ENCODE measurements at places on chromosomes 13 and 19. TPM values are rescaled to one million over a fixed set of nuclear protein-coding genes. Genes with fewer than 3 reads are reported as not detected.

Gene ZNF221
- total RNA-seq: 6.2 TPM

Gene TYK2
- total RNA-seq: 134 TPM

Gene RFXANK
- total RNA-seq: 73.4 TPM

Gene TLE6
- total RNA-seq: 1.4 TPM

Gene TTYH1
- total RNA-seq: not detected

Gene HSPBP1
- total RNA-seq: 71.4 TPM

Gene PROZ
- total RNA-seq: not detected

Gene DPF1
- total RNA-seq: 5.0 TPM

Gene MAMSTR
- 1.9 TPM for total RNA-seq

Gene LRG1
- 0.61 TPM for total RNA-seq

Gene CABP5
- total RNA-seq: not detected

Gene ZNF507
- total RNA-seq: 26.6 TPM

Gene PSG2
- total RNA-seq: 0.45 TPM

Gene SUPT20H
- 77.7 TPM for total RNA-seq

Gene ZNF729
- not detected for total RNA-seq

Gene METTL21C
- not detected for total RNA-seq

Gene HIPK4
- total RNA-seq: not detected

Gene SLC25A41
- total RNA-seq: 0.23 TPM

Gene ZNF574
- total RNA-seq: 22.7 TPM

Gene ZNF226
- total RNA-seq: 28.0 TPM

Gene CRB3
- total RNA-seq: 54.5 TPM

Gene RGCC
- 65.6 TPM for total RNA-seq

Gene ANGPTL8
- total RNA-seq: not detected

Gene ADGRE3
- total RNA-seq: not detected

Gene ZSCAN4
- total RNA-seq: not detected

Gene SH2D3A
- 20.5 TPM for total RNA-seq

Gene PLPP2
- 29.6 TPM for total RNA-seq

Gene LHB
- total RNA-seq: not detected

Gene CAMSAP3
- 60.5 TPM for total RNA-seq

Gene BBC3
- 10.8 TPM for total RNA-seq

Gene CD209
- total RNA-seq: not detected

Gene CCDC169
- total RNA-seq: not detected

Gene NLRP11
- total RNA-seq: 0.26 TPM

Gene CTXN1
- total RNA-seq: 9.1 TPM

Gene GPR18
- not detected for total RNA-seq

Gene KCNN4
- 3.0 TPM for total RNA-seq

Gene FPR1
- not detected for total RNA-seq

Gene MYH14
- total RNA-seq: 89.8 TPM

Gene MBD3L2
- total RNA-seq: not detected

Gene PRKCG
- total RNA-seq: 1.7 TPM

Gene LAIR2
- not detected for total RNA-seq

Gene RNF113B
- total RNA-seq: not detected

Gene PRR19
- 2.9 TPM for total RNA-seq

Gene KASH5
- 0.56 TPM for total RNA-seq

Gene ZNF415
- total RNA-seq: 14.9 TPM

Gene NAPSA
- 1.6 TPM for total RNA-seq

Gene ZNF582
- not detected for total RNA-seq

Gene SHANK1
- not detected for total RNA-seq

Gene PLEKHA4
- 3.9 TPM for total RNA-seq

Data from Caco-2 (cell line).